ENCODE measurements at places on chromosomes 4 and X.

GRCh38 chr4:139084804-139085093, 69.2 kb downstream of the NOCT start:
- DNase-seq, result no peak

DNA sequence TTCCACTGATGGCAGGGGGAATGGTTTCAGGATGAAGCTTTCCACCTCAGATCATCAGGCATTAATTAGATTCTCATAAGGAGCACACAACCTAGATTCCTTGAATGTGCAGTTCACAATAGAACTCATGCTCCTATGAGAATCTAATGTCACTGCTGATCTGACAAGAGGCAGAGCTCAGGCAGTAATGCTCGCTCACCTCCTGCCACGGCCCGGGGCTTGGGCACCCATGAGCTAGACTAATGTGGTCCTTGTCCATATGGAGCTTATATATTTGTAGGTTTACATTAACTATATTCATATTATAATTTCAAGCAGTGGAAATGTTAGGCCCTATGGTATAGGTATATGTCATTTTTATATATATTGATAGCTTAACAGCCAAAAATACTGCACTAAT, 24.4 kb downstream of the SLC9B2 start:
- no peak for DNase-seq

- no peak for DNase-seq
Measured at GRCh38 chrX:26925088-26925487, 538.1 kb downstream of the PPP4R3C start.

DNA sequence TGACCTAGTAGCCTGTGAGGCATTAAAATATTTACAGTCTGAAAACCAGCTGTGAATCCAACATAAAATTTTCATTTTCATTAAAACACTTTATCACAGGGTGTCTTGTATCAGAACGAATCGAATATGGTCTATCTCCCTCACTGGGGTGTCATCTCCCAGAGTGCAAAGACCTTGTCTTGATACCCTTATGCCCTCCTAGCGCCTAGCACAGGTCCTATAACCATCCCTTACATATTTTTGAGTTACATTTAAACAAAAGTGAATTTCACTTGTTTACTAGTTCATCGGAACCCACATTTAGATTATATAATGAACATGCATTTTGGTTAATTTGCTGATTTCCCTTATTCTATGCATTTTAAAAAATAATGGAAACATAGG, 14.0 kb downstream of the DIPK2B start:
- no peak for DNase-seq

All from stimulated activated CD8-positive, alpha-beta memory T cell treated with anti-CD3 and anti-CD28 coated beads, Interleukin-4, amount 100 ng/mL, for 4 hours (primary cell).